ENCODE measurements at places on chromosomes 11 and 22.
A peak's percentile ranks its signal among the peaks of the same experiment; 100 is the strongest.

DNA sequence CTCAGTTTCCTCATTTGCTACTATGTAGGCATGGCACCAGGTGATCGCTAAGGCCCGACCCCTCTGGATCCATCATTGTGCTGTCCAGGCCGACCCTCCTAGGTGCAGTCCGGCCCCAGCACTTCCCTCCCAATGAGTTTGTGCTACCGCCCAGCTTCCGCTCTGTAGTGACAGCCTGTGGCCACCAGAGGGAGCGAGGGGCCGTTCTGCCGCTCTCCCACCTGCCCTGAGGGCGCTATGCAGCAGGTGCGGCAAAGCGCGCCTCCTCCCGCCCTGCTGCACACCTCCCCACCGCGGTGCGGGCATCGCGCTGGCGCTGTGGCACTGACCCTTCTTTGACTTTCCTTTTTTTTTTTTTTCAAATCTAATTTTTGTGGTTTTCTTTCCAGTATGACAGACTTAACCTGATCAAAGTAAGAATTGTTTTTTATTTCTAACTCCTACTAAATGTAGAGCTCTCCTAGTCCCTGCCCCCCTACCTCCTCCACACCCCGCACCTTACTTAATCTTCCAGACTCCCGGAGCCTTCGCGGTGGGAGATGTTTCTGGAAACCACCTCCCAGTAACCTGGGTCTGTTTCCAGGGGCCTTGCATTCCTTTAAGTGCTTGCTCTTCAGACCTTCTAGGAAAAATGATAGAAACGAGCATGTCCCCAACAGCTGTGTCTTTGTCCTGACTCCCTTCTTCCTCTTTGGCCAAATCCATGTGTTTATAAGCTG, 73.7 kb downstream of the SCN3B start:
- DNase-seq, result peak; percentile 48

GRCh38 chr11:45274206-45274605, 11.9 kb downstream of the SYT13 start:
- DNase-seq, result no peak

GRCh38 chr11:123742031-123742723, 717 bp upstream of the ZNF202 start:
- DNase-seq, result no peak

DNA sequence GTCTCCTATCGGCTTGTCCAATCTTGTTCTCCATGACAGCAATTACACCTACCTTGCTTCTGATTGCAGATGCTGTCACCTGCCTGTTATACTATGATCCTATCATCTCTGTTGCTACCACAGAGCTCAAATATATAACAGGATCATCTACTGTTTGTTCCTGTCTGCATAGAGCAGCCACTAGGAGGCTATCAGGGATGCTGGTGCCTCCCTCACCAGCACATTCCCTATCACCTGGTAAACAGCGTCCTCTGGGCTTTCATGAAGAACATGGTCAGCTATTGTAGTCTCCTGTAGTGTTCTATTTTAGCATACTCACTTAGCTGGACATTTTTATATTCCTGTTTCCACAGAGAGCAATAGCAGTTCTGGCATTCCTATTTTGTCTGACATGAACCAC, 87.8 kb upstream of the FAT3 start:
- no peak for DNase-seq

GRCh38 chr11:16843294-16843693, 104.8 kb downstream of the C11orf58 start:
- no peak for DNase-seq

DNA sequence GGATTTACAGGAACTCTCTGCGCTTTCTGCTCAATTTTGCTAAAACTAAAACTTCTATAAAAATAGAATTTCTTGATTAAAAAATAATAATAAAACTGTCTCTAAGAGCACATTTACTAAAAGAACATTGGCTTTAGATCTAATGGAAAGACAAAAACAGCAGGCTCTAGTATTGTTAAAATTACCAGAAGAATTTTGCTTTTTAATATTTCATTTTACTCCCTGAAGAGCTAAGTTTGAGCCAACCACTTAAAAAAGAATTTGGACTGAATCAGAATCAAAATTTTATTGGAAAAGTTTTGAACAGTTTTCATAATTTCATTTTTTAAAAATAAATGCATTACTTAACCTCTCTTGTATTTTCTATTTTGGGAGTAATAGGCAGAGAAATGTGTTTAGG, 107.3 kb downstream of the BBOX1 start:
- no peak for DNase-seq

GRCh38 chr11:36013950-36014897, 70.4 kb downstream of the LDLRAD3 start:
- DNase-seq, result no peak

GRCh38 chr22:50199829-50200460, 866 bp upstream of the SELENOO start:
- no peak for DNase-seq

GRCh38 chr11:100004541-100004940, 682.5 kb upstream of the ARHGAP42 start:
- DNase-seq, result no peak

DNA sequence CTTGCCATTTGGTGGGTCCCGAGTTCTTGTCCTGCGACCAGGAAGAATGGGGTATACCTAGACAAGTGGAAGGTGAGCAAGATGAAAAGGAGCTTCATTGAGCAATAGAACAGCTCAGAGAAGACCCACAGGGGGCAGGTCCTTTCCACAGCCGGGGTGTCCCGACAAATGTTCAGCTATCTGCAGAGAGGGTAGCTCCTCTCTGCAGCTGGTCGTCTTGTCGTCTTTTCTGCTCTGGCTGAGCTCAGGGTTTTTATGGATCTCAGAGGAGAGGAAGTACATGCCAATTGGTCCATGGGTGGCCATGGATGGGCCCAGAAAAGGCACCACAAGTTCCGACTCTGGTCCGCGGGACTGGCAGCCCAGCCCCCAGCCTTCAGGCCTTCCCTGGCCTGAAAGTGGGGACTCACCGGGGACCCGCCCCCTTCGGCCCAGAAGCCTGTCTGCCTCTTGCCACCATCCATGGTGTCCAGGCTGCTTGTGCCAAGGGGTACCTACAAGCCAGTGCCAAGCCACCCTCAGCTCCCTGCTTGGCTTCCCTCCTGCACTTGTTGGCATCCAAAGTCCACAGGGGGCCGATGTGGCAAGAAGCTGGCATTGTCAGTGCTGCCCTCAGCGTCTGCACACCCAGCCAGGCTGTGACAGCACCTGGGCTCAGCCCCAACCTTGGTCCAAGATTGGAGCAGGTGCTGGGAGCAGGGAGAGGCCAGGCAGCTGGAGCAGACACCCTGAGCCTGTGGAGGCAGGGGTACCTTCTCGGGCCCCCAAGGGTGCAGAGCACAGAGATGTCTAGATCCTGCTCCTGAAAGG, 438.9 kb downstream of the TBC1D22A start:
- no peak for DNase-seq

- DNase-seq, result no peak
Observed at GRCh38 chr11:5581014-5581413, 337 bp downstream of the OR52B6 start.

GRCh38 chr22:36928196-36928595, 14.8 kb downstream of the CSF2RB start:
- DNase-seq, result no peak

- DNase-seq, result no peak
Observed at GRCh38 chr11:46603704-46604308, 10.0 kb upstream of the AMBRA1 start.

- DNase-seq, result no peak
Observed at GRCh38 chr11:66315921-66316811, 678 bp downstream of the CD248 start.

DNA sequence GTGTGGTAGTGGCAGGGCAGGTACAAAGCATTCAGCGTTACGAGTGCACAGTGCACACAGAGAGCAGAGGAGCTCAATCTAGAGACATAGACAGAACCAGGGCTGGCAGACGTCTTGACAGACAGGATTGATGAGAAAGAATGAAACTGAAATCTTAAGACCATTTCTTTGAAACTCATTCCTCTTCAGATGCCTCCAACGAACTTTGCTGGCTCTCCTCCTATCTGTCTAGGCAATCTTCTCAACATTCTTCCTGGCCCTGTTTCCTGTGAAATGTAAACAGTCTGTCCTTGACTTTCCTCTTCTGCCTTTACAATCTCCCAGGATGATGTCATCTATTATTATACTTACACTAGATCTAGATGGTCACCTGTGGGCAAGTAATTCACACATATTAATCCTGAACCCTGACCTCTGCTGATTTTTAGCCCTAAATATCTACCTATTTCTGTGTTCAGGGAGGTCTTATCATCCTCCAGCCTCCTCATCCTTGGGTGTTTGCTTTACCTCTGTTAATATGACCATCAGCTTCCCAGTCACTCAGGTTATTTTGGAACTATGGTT, 119.5 kb downstream of the ENTHD1 start:
- DNase-seq, result no peak

DNA sequence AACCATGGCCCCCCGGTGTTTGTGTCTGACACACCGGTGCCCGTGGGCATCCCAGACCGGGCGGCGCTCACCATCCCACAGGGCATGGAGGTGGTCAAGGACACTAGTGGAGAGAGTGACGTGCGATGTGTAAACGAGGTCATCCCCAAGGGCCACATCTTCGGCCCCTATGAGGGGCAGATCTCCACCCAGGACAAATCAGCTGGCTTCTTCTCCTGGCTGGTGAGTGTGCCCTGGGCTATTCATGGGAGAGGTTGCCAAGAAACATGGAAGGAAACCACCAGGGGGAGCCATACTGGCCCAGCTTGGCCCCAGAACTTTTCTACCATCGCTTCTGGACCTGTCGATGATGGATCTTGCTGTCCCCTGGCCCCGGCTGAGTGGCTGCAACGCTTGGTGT, 36.5 kb downstream of the PRDM11 start:
- no peak for DNase-seq

DNA sequence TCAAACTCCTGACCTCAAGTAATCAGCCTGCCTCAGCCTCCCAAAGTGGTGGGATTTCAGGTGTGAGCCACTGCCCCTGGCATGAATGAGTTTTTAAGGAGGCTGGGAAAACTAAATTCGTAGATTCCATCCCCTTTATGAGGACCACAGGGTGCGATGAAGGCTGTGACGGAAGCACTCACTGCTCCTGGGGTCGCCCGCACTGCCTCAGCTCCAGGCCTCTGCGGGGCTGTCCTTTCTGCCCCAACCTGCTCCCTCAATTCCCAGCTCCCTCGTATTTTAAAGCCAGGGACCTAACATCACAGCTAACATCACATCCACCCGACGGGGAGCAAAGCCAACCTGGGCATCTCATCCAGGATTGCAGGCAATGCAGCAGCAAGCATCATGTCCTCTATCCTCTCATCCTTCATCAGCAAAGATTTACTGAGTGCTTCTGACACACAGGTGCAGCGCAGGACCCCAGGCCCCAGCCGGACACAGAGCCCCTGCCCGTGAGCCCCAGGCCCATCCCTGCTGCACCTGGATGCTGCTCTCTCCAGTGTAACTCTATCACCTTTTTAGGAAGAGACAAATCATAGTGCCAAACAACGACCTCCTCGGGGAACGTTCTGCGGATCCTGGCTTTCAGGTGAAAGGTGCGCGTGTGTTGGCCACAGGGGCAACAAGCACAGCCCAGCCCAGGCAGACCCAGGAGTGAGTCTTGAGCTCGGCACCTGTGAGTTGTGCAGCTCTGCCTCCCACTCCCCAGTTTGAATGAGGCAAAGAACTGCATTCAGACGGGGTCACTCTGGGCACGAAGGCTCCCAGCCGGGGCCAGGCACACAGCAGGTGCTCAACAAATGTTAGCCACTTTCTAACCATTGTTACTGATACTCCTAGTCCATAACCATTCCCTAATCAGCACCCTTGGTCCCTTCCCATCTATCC, 134.3 kb downstream of the CRYBB2 start:
- no peak for DNase-seq

DNA sequence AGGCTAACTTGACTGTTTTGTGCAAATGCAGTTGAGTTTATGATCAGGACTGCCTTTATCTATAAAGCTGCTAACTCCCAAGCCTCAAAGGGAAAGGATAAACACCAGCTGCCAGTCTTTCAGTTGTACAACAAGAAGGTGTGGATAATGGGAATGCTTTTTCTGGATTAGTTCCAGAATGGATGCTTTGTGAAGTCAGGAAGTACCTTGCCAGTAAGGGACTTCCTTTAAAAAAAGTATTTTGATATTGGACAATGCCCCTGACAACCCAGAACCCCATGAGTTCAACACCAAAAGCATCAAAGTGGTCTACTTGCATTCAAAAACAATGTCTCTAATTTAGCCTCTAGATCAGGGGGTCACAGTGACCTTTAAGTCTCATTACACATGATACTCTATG, 32.0 kb downstream of the OR5A2 start:
- no peak for DNase-seq

DNA sequence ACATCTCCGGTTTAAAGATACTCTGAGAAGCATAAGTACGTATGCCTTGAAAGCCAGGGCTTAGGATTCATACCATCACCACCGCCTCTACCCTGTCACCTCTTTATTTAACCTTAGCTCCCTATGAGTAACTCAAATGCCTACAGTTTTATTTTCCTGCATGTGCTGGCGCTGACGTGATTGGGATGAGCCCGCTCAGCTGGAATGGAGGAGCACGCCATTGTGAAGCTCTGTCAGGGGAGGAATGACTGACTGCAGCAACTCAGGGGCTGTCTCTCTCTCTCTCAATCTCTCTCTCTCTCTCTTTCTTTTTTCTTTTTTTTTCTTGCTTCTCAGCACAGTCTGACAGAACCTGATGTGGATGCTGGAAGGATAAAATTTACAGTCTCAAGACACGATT, 12.4 kb downstream of the CAVIN3 start:
- DNase-seq, result no peak

DNA sequence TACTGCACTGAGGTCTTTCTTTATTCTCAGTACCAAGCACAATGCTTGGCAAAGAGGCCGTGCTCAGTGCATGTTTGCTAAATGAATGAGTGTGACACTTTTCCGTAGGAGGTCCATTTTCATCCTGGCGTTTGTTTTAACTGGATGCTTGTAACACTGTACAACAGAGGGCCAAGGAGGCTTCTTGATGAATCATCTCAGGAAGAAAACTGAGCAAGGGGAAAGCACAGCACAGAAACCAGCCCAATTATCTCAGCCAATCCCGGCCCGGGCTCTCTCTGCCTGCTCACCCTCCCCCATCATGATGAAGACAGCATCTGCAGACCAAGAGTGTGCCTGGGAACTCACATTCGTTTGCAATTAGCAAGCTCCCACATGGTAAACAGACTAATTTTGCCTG, 570.3 kb downstream of the OPCML start:
- no peak for DNase-seq

DNA sequence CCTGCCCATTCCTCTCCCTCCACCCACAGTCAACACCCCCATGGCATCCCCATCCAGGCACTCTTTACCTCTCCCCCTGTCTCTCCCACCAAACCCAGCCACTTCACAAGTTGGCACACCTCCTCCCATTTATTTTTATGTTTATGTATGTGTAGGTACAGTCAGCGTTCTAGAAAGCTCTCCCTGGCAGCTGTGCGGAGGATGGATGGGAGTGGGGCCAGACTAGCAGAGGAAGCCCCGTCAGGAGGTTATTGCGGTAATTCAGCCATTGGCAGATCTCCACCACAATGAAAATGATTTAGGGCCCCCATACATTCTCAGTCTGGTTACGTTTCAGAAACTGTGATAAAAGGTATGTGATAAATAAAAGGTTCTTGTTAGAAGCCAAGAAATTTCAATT, 51.3 kb downstream of the BTG4 start:
- DNase-seq, result no peak

GRCh38 chr11:99934008-99934407, 753.1 kb upstream of the ARHGAP42 start:
- DNase-seq, result no peak

GRCh38 chr11:101987370-101987769, 59.9 kb upstream of the CFAP300 start:
- no peak for DNase-seq

- no peak for DNase-seq
Observed at GRCh38 chr11:112590764-112591163, 330.1 kb upstream of the PLET1 start.

- DNase-seq, result no peak
Observed at GRCh38 chr11:88799771-88800500, 265.8 kb downstream of the GRM5 start.
